ENCODE measurements at places on chromosomes 7 and 10.

DNA sequence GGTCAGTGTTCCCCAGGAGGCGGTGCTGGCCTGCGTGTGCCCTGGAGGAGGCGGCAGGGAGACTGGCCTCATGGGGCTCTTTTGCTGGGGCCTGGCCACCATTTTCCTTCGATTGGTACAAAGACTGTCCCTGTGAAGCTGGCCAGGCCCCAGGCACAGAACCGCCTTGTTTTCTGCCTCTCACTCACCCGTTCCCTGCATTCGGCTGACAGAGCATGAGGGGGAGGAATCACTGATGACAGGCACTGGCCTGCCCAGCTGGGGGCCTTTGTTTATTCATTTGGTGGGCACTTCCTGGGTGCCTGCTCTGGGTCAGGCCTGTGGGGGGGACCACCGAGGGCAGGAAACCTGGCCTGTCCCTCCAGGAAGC is 139.2 kb downstream of the FAM53B start:
- DNase-seq, result no peak

DNA sequence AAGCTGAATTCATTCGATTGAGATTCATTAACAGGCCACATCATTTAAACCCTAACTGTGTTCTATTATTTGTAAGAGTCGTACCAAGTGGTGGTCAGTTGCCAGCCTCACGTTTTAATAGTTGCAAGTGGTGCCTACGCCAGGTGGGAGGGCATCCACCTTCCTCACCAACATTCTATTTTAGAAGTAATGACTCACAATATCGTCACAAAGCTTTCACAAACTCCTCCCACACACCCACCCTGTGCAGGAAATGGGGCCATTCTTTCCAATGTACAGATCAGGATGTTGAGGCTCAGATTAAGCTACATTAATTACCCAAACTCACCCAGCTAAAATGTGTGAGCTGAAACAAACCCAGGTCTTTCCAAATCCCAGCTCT is 77.3 kb upstream of the SAMD8 start:
- no peak for DNase-seq

DNA sequence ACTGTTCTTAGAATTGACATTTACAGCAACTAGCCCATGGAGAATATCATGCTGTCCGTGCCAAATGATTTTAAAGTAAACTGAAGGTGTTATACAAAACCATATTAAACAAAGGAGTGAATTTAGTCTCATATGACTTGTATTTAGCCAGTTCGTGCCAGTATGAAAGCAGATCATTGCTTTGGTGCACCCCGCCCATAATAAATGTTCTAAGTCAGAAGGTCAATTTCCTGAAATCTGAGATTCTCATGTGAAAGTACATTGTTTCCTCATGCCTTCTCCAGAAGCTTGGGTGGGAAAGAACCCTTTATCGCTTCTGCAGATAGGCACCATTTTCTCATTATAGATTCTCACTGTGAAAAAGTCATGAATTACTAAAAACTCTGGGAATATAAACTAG is 106.4 kb downstream of the CAMK1D start:
- DNase-seq, result no peak

DNA sequence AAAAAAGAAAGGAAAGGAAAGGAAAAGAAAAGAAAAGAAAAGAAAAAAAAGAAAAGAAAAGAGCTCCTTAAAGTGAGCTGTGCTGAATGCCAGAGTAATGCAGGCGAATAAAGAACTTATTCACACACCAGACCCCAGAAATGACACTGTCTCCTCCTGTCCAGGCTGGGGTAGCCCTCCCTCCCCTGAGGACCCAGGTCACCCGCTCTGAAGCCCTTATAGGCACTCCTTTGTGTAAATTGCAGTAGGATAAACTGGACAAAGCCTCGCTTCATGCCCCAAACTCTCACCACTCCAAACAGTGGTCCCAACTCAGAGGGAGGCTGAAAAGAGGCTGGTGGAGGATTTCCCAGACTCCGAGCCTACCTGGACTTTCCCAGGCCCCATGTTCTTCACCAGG is 46.3 kb downstream of the PKD1L1 start:
- no peak for DNase-seq

GRCh38 chr7:135327458-135327857 is 93.8 kb downstream of the STRA8 start:
- no peak for DNase-seq

- DNase-seq, result no peak
These were observed 186.1 kb upstream of the SLC26A5 start for GRCh38 chr7:103632005-103632639.

DNA sequence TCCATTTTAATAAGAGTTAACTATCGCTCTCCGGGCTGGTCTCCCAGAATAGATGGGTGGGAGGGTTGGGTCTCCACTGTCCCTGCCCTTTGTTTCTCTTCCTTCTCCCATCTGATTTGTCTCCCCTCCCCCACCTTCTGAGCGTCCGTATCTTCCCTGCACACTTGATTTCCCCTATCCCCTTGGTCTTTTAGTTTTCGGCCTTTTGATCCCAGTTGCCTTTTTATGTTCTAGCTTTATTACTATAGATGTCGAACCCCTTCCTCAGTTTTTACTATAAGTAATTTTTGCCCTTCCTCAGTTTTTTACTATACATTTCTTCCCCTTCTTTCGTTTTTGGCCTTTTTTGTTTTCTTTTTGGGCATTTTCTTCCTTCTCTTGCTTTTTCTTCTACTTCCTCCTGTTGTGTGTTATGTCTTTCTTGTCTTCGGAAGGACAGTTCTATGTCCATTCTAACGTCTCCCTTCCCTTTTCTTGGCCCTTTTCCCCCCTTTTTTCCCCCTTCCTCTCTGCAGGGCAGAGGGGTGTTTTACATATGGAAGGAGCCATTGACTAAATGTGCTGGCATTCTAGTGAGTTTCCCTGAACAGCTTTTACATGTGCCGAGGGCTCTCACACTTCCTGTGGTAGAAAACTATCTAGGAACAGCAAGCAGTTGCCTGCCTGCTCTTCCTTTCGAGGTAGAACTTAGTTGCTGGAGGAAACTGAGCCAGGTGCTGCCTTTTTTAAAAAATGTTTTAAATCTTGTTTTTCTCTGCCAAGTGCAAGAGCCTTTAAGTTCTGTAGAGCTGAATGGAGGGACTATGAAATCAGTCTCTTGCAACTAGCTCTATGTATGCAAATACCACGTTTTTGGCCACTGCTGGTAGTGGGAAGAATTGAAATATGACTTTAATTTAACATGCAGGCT is 2.8 kb downstream of the TET1 start:
- DNase-seq, result peak; percentile 46

DNA sequence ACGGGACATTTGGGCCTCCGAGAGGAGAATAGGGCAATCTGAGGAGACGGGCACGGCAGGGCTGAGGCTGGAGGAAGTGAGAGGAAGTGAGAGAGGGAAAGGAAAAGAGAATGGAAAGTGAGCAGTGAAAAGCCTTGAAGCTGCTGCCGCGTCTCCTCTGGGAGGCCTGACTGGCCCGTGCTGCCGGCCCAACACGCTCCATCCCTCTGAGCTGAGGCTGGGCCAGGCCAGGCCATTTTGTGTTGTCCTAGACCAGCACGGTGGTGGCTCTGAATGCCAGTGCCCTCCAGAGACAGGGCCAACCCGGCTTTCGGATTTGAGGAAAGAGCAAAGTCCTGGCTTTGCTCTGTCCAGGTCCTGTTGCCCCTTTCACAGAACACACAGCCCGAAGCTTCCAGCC is 361.1 kb upstream of the SHH start:
- DNase-seq, result no peak

- DNase-seq, result peak; percentile 33
These were observed 35.8 kb upstream of the GRID1 start for GRCh38 chr10:86402283-86402941.

- no peak for DNase-seq
These were observed 577 bp downstream of the PRSS37 start for GRCh38 chr7:141840708-141841107.

DNA sequence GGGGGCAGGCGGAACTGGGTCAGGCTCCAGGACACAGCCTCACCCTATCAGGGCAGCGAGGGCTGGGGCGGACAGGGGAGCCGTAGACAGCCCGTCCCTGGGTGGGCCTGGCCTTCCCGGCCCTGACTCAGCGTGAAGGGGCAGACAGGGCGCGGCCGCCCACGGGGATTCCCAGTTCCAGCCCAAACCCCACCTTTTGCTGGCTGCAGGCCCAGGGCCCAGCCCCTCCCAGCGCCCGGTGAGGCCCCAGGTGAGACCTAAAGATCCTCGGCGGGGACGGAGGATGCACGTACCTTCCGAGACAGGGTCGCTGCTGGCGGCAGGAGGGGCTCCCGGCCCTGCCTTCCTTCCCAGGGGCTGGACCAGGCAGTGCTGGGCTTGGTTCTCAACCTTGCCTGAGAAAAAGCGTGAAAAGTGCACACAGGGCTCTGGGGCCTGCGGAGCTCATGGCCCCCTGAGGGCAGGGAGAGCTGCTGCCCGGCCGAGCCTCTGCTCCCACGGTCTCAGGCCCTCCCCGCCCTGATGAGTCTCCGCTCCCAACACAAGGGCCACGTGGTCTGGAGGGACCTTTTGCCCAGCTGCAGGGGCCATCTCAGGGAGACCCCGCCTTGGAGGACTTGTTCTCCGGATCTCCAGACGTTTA is 43.9 kb upstream of the DNAJB6 start:
- DNase-seq, result no peak

GRCh38 chr10:62083412-62084267 is 182.1 kb downstream of the ARID5B start:
- peak; percentile 55 for DNase-seq

DNA sequence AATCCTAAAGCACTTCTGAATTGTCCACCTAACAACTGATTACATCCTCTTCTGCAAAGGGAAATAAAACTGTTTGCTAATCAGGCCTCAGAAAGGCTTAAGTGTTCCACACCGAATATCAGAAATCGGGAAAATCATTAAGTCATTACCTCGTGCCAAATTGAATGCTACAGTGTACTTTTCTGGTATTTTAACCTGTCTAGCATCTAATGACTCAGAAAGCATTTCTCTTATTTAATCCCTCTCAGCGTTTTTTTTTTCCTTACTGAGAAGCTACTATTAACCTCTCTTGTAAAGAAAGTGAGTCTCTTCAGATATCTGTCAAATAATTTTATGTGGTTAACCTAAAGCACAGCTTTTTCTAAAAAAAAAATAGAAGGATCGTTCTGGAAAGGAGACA is 28.6 kb downstream of the VIM start:
- no peak for DNase-seq

DNA sequence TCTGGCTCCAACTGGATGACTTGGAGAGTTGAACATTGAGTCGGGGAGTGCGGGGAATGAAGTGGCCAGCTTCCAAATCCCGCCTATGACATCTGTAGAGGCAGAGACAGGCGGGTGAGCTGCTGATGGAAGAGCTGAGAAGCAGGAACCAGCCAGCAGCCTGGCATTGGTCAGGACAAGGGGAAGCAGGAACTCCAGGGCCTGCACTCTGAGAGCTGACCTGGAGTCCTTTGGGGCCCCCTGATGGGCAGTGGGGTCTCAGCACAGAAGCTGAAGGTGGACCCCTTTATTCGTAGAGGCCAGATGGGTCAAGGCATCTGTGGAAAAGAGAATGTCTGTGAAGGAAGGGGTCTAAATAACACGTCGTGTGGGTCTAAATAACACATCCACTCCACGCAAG is 57.0 kb downstream of the SEC61G start:
- no peak for DNase-seq

DNA sequence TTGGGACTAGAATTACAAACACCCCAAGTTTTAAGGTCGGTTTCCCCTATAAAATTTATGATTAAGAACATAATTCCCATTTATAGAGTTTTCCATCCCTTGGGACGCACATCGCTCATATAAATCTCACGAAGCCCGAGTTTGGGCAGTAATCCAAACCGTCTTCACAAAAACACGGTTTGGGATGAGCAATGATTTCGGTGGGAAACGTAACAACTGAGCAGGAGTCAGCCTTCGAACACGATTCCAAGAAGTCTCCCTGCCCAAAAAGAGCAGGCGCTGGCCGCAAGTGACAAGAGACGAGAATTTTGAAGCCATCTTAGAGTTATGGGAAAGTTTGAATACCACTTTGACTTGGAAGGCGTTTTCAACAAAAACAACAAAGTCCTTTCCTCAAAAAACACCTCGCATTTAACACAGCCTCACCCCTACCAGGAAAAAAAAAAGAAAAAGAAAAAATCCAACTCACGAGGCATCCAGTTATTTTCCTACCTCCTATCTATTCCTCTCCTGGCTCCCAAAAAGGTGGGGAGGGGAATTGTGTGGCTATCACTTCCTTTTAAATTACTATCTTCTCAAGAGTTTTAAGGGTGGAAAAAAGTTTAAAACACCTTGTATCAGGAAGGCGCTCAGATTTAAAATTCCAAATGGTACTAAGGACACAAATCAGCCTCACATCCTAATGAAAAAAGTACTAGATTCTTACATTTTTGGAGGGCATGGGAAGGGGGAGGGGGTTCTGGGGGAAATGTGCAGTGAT is 1.6 kb downstream of the SEPHS1 start:
- peak; percentile 56 for DNase-seq

GRCh38 chr10:90775351-90776028 is 82.3 kb downstream of the HTR7 start:
- DNase-seq, result no peak

DNA sequence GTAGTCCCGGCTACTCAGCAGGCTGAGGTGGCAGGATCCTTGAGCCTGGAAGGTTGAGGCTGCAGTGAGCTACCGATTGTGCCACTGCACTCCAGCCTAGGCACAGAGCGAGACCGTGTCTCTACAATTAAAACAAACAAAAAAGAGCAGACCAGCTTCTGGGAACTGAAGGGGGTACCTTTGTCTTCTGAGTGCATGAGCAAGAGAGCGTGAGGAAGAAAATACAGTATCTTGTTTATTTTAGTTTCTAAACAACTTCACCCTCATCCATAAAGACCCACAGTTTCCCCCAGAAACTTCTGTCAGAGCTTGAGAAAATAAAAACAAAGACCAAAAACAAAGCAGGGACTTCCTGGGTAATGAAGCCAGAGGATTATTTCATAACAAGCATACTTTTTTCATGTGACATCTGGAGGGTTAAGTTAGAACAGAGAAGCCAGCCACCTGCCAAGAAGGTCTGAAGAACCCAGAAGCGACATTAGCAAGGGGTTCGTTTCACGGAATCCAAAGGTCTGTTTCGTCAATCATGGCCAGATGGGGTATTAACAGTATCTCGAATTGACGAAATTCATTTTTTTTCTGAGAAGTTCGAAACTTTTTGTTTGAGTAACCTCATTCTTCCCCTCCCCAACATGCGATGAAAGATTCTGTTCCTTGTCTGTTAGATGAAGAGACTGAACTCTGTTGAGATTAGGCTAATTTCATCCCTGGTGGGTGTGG is 10.2 kb upstream of the IL2RA start:
- no peak for DNase-seq

- peak; percentile 57 for DNase-seq
These were observed 14.6 kb downstream of the FAM149B1 start for GRCh38 chr10:73182568-73182967.

DNA sequence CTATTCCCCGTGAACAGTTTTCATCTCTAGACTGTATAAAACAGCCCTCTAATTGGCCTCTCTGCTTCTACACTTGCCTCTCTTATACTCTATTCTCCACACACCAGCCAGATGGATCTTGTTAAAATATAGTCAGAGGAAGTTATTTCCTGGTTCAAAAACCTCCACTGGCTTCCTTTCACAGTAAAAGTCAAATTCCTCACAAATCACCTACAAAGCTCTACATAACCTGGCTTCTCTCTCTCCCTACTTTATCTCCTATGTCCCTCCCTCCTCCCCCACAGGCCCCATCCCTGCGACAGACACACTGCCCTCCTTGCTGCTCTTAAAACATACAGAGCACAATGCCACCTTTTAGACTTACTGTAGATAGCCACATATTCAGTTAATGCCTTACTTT is 60.1 kb downstream of the TPK1 start:
- no peak for DNase-seq
